ENCODE measurements at places on chromosomes 4 and X. TPM values are rescaled to one million over a fixed set of nuclear protein-coding genes. Genes with fewer than 3 reads are reported as not detected.

Gene OCIAD2
- total RNA-seq: 16.5 TPM

Gene NPNT
- not detected for total RNA-seq

Gene INTS6L
- 3.9 TPM for total RNA-seq

Gene STK32B
- total RNA-seq: 5.8 TPM

Gene MAP3K15
- under 0.01 TPM for total RNA-seq

Gene FAM236C
- total RNA-seq: not detected

Gene ADH1B
- total RNA-seq: 0.36 TPM

Gene S100G
- total RNA-seq: not detected

Gene HSD17B13
- total RNA-seq: under 0.01 TPM

Gene GRID2
- not detected for total RNA-seq

Gene TRIM60
- total RNA-seq: not detected

GRCh38 chrX:113260474-113260873, 419.8 kb upstream of the AMOT start:
- DNase-seq: no peak

DNA sequence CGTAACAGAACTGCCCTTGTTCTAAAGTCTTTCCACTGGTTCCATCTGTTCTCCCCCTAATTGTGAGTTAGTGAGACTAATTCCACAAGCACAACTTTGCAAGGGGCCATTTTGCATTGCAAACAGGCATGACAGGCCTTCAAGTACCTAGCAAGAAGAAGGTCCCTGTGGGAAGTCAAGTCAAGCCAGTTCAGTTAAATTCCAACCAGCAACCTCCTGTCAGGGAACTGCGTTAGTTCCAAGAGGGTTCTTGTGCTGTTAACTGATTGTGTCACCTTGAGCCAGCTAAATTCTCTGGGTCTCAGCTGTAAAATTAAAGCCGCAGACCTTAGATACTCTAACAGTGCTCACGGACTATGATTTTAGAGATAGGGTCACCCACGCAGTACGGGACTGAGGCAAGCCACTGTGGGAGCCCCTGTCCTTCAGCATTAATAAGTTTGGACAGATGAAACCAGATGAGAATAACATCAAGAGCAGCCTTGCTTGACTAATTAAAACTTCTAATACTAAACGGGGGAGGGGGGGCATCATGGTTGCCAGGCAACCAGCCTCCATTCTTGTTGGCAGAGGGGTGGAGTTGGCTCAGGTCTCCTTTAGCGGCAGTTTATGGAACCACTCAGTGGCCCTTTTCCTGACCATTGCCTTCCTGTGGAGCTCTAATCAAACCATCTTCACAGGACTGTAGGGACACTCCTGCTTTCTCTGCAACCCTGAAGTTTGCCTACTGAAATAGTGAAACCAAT, 24.1 kb upstream of the TMEM150C start:
- DNase-seq: no peak

- DNase-seq: no peak
Measured at GRCh38 chr4:95215043-95215442, 333.7 kb downstream of the UNC5C start.

DNA sequence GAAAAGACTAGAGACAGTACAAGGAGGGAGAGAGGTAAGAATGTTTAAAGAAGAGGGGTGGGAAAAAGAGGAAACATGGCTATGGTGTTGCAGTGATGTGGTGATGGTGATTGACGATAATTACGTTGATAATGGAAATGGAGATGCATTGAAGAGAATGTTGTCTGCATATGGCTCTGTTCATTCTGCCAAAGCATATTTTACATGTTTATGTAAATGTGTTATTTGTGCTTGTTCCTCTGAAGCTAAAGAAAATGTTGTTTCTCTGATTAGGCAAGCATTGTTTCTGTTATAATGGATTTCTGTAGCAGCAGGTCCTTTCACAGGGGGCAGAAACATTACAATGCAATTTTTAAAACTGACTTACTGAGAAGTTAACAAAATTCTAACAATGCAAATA, 958.8 kb downstream of the CCSER1 start:
- DNase-seq: no peak

GRCh38 chr4:146507632-146508031, 14.1 kb downstream of the SLC10A7 start:
- DNase-seq: peak; percentile 16

DNA sequence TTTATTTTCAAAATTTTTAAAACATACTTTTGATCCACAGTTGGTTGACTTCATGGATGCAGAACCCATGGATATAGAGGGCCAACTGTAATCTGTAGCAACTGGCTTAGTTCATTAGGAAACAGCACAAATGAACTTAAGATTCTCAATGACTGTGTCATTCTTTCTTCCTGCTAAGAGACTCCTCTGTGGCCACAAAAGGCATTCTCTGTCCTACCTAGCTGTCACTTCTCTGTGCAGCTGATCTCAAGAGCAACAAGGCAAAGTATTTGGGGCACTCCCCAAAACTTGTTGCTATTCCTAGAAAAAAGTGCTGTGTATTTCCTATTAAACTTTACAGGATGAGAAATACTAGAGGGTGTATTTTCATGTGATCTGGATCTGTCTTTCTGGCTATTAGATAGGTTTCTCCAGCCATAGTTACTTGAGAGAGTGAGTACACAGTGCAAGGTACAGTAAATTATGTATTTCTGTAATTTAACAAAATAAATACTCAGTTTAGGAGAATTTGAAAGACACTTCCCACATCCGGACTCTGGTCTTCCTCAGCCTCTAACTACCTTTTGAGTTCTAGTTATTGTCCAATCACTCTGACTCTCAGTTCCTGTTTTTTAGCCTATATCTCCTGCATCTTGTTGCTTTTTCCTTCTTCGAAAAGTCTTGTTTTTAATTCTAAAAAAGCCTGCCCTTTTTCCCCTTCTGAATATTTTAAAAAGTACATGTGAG, 21.8 kb downstream of the TLR2 start:
- no peak for DNase-seq

GRCh38 chr4:39620551-39621313, 17.9 kb downstream of the SMIM14 start:
- peak; percentile 19 for DNase-seq

- DNase-seq: no peak
Measured at GRCh38 chr4:56844802-56845580, 23.5 kb upstream of the SPINK2 start.

DNA sequence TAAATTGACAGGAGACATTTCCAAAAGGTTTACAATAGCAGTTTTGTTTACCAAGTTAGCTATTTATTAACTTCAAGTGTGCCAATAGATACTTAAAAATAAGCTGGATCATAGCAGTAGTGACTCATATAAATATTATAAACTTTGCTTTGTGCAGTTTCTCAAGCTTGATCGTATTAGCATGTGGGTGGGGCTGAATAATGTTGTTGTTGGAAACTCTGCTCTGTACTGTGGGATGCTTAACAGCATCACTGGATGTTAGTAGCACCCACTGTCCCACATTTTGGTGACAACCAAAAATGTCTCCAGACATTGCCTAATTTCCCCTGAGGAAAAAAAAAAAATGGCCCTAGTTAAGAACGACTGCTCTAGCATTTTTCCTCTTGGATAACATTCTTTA, 855.2 kb upstream of the ADGRL3 start:
- peak; percentile 8 for DNase-seq

GRCh38 chrX:77918568-77918967, 8.1 kb downstream of the ATP7A start:
- peak; percentile 15 for DNase-seq

DNA sequence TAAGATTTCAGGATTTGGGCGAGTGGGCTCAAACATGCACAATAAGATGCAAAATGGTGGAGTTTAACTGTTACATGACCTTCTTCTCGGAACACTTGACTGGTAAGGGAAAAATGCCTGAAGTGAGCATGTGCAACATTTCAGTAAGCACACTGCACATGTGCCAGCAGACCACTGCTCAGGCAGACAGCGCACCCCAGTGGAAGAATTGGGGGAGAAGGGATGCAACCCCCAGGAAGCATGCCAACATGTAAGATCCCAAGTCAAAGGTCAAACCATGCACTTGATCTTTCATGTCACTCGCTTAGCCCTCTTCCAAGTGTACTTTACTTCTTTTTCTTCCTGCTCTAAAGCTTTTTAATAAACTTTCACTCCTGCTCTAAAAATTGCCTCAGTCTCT, 256.3 kb downstream of the CENPC start:
- no peak for DNase-seq

- no peak for DNase-seq
Measured at GRCh38 chrX:22141047-22141730, 109.1 kb downstream of the PHEX start.

- no peak for DNase-seq
Measured at GRCh38 chr4:55087913-55088260, 37.5 kb downstream of the KDR start.

- DNase-seq: no peak
Measured at GRCh38 chr4:1091561-1091995, 21.8 kb downstream of the RNF212 start.

DNA sequence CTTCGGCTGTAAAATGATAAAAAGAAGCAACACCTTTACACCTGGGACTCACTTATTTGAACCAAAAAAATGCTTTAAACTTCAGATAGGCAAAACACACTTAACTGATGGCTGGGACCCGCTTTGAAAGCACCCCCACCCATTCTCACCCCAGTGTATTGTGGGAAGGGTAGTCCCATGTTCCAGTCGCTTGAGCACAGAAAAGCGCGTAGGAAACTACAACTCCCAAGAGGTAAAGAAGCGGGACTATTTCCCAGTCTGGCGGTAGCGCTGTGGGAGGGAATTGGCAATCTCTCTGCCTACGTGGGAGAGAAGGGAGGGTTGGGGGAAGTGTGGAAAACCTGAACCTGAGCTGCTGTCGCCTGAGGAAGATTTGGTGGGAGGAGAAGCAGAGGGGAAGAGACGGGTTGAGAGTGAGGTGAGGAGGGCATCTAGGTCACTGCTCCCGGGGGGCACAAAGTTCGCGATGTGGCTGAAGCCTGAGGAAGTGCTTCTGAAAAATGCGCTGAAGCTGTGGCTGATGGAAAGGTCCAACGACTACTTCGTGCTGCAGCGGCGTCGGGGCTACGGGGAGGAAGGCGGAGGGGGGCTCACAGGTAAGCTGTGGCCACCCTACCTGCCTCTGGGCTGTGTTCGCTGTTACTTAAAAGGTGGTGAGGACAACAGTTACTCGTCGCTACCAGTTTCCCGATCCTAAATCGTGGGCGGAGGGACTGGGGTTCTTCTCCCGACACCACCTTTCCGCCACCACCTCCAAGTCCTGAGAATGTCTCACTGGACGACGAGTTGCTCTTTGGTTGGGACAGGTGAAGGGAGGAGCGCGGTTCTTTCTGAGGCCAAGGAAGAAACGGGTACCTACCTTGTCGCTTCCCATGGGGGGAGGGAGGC, at the start of gene TBC1D8B:
Gene TBC1D8B, plus strand, starts transcription at position 286 of the 888 bp plus-strand sequence. Its CDS starts 181 bp downstream, at position 467.
- peak; percentile 92 for DNase-seq

DNA sequence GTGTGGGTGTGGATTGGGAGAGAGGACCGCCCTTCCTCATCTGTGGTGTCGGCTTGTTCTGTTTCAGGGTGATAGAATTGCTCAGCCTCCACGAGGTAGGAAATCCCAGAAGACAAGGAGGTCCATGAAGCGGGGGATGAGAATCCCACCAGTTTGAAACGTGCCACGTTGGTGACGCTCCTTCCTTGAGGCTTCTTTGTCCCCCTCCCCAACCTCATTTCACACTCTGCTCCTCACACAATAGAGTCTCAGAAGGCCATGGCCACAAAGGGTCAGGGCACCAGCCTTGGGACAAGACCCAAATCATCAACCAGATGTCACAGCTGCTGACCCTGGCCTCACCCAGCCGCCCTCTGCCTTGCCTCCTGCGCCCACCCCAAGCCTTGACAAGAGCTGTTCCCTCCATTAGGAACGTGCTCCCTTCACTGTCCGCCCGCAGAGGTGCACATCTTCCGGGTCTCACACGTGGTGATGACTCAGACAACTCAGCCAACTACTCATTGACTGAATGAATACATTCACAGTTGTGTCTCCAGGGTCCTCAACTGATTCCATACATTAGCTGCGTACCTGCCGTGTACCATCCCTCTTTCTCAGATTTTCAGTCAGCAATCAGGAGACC, 18.3 kb downstream of the BLOC1S4 start:
- no peak for DNase-seq

GRCh38 chr4:120842031-120842430, 80.5 kb downstream of the PRDM5 start:
- peak; percentile 77 for DNase-seq

- DNase-seq: no peak
Measured at GRCh38 chr4:6313216-6313615, 43.6 kb downstream of the WFS1 start.

GRCh38 chrX:109862433-109862832, 129.4 kb upstream of the ACSL4 start:
- DNase-seq: no peak

GRCh38 chr4:96035727-96036126, 195.8 kb downstream of the PDHA2 start:
- DNase-seq: no peak

DNA sequence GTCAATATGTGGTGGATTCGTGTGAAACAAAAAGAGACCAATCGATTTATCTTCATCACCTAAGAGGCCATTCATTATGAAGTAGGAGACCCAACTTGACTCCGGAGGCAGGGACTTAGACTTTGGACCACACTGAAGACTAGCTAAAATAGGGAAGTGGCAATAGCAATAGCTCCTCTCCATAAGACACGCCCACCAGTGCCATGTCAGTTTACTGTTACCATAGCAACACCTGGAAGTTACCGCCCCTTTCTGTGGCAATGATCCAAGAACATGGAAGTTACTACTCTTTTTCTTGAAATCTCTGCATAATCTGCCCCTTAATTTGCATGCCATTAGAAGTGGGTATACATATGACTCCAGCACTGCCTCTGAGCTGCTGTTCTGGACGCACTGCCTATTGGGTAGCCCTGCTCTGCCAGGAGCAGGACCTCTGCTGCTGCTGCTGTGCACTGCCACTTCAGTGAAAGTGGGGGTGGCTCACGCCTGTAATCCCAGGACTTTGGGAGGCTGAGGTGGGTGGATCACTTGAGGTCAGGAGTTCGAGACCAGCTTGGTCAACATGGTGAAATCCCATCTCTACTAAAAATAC, 163.2 kb downstream of the PRKX start:
- DNase-seq: no peak

DNA sequence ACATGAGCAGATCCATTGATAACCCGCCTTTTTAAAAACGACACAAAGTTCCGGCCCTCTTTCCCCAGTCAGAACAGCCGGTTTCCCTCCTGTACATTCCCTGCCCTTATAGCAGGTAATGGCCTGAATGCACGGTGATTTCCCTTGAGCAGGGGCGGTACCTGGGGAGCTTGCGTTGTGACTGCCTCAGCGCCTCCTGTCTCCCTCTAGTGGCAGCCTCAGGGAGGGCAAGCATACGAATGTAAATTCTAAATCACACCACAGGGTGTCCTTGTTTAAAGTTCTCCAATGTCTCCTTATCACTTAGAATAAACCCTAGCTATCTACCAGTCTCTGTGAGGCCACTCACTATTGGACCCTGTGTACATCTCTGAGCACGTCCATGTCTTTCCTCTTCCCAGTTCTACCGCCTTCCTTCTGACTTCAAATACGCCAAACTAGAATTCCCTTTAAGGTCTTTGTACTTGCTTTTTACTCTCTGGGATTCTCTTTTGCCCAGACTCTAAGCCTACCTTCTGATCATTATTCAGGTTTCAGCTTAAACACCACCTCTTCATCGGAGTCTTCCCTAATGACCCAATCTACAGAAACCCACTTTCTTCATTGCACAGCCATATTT, 18.4 kb upstream of the LDB2 start:
- no peak for DNase-seq
